HTR-8/SVneo (cell line): ENCODE measurements at places on chromosomes 1 and 21.

GRCh38 chr1:236916131-236916800 is 88.0 kb downstream of the MT1HL1 start:
- no peak for DNase-seq

DNA sequence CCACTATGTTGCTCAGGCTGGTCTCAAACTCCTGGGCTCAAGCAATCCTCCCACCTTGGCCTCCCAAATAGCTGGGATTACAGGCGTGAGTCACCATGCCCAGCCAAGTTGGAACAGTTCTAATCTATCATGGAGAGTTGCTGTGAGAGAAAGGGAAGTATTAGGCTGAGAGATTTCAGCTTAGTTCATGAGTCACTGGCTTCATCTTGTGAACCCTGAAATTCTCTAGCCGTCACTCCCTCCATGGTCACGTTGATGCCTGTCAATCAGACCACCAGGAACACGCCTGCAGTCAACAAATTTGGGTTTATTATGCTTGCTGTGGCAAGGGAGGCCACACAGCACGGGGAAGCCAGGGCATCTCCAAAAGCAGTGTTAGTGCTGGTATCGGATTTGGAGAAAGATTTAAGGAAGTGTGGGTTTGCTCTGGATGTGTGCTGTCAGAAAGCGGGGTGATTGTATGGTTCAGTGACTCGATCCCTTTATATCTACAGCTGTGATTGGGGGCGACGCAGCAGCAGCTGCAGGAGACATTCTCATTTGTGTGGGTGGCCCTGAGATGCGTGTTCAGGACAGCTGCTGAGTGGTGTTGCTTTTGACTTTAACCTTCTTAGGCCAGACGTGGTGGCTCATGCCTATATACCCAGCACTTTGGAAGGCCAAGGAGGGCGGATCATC is 18.7 kb downstream of the UQCRHL start:
- peak; percentile 40 for DNase-seq

DNA sequence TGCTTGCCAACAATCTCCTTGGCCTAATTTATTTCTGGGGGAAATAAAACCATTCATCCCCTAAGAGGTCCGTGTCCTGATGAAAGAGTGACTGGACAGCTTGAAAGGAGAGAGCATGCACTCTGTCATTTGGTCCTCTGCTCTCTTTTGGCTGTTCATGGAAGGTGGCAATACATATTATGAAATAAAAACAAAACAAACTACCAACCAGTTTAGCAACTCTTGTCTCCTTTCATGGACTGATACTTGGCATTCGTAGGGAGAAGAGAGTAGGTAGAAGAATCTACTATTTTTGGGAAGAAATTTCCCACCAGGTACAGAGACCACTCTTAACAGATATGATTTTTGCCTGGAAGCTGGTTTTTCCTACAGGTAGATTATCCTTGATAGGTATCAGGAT is 746 bp upstream of the C1orf116 start:
- DNase-seq: no peak

GRCh38 chr1:22287946-22288520 is 145.1 kb upstream of the WNT4 start:
- DNase-seq: no peak

- no peak for DNase-seq
These were observed 102.8 kb downstream of the CDC7 start for GRCh38 chr1:91603409-91603808.

- DNase-seq: no peak
These were observed 99.5 kb downstream of the CACHD1 start for GRCh38 chr1:64569411-64569810.

GRCh38 chr1:184910691-184911091 is 63.6 kb downstream of the NIBAN1 start:
- DNase-seq: no peak

DNA sequence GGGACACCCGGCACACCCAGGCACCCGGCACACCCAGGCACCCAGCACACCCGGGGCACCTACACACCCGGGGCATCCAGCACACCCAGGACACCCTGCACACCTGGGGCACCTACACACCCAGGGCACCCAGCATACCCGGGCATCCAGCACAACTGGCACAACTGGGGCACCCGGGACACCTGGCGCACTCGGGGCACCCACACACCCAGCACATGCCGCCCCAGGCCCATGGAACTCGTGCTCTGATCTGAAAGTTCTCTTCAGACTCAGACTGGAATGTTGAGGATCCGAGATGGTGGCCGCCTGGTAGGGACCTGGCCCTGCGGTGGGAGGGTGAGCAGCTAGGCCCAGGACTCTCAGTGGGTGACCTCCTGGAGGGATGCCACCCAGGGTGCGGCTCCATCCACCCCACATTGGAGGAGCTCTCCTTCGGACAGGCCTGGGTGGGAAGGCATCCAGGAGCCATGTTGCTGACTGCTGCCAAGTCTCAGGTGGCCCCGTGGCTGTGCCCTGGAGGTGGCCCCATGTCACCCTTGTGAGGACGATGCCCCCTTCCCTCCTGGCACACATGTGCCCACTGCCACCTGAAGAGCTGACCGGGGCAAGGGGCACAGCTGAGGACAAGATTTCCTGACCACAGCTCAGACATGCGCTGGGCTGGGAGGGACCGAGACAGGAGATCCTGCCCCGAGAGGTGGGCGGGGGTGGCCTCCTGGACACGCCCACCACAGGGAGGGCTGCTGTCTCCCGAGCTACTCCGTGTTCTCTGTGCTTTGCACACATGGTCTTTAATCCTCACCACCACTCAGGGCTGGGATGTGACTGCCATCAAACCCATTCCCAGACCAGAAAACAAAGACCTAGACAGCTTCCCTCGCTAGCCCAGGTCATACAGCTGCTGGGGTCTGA is 37.0 kb downstream of the UBE2G2 start:
- DNase-seq: no peak
